ENCODE measurements at places on chromosomes 3 and 15.

- DNase-seq = peak; percentile 5
These were observed 6.1 kb upstream of the ZSCAN2 start for GRCh38 chr15:84594617-84595290.

- DNase-seq = peak; percentile 29
These were observed 27.4 kb downstream of the STOML1 start for GRCh38 chr15:73964736-73965093.

- DNase-seq = no peak
These were observed 199.5 kb downstream of the LPP start for GRCh38 chr3:188353426-188353825.

GRCh38 chr15:47542312-47542989, 174.9 kb upstream of the SEMA6D start:
- no peak for DNase-seq

GRCh38 chr15:43270676-43271306, 4.1 kb upstream of the TGM5 start:
- DNase-seq = no peak

- no peak for DNase-seq
These were observed 40.3 kb downstream of the RPL39L start for GRCh38 chr3:187098923-187099512.

DNA sequence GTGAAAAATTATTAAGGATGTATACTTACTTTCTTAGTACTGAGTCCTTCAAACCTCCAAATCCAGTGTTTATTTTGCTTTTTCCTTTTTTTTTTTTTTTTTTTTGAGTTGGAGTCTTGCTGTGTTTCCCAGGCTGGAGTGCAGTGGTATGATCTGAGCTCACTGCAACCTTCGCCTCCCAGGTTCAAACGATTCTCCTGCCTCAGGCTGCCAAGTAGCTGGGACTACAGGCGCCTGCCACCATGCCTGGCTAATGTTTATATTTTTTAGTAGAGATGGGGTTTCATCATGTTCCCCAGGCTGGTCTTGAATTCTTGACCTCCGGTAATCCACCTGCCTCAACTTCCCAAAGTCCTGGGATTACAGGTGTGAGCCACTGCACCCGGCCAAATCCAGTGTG, 67.5 kb downstream of the KAT2B start:
- no peak for DNase-seq

DNA sequence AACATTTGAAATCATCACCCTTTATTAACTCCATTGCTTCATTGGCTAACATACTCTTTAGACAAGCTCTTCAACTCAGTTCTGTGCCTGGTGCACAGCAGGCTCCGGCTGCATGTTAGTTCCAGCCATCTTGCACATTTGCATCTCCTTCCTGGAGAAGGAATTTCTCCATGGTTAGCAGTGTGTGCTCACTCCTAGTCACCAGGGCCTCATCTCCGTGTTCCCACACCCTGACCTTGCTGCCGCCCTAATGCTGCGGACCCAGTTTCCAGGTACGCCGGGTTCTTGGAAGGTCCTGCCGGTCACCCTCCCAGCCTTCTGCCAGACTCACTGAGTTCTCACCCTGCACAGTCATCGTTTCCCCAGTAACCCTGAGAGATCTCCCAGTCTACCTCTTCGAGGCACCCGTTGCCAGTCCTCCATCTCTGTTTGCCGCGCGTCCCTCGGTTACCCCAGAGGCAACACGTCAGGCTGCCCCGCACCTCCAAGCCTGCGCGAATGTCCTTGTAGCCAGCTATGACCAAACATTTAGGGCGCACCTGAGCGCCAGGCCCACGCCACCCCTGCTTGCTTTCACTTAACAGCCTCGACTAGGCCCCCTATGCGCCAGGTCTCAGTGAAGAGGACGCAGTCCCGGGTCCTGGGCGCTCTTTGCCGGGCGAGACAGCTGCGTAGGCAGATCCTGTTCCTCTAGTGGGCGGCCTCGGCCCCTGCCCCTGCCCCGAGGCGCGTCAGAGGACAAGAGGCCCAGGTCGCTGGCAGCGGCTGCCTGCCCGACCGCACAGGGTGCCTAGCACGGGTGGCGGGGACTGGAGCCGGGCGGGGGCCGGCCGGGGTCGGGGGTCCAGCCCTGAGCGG, 747 bp upstream of the ZNF592 start:
- peak; percentile 28 for DNase-seq

DNA sequence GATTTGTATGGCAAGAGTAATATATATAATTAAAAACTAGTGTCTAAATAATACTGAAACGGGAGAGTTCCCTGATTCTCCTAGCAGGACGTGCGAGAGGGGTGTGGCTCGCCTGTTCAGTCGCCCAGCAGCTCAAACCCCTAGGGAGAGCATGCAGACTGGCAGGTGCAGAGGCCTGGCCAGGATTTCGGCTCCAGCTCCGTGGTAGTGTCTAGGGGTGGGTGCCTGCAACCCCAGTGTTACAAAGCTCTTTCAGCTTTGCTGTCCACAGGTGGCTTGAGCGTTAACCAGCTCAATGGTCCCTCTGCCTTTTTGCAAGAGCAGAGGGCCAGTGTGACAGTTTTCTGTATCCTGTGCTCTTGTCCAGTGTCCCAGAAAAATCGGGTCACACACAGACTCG, 226.6 kb downstream of the ALCAM start:
- no peak for DNase-seq

DNA sequence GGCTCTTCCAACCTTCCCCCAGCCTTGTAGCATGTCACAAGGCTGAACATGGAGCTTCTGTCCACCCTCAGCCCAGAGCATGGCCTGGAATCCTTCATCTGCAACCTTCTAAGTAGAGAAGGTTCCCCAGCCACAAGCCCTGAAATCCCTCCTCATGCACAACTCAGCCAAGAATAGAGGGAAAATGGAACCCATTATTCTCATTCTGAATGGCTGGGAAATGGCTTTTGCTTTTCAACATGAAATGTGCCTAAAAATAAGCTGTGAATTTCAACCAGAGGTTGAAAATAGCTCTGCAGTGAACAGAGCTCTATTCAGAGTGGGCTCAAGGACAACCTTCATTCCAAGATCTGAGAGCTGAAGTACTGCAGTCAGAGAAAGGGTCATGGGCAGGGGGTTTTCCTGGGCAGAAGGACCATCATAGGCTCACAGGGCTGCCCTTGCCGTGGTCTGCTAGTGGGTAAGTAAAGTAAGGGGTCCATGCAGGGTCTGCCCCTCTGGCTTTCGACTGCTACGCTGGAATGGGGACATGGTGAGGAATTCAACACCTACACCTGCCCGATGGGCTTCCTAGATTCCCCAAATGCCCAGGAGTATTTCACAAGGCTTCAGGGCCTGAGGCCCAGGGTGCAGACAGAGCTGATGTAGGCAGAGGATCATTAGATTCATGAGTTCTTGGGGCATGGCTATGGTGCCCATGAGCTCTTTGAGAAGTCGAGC, 35.9 kb downstream of the POC1A start:
- DNase-seq = no peak

DNA sequence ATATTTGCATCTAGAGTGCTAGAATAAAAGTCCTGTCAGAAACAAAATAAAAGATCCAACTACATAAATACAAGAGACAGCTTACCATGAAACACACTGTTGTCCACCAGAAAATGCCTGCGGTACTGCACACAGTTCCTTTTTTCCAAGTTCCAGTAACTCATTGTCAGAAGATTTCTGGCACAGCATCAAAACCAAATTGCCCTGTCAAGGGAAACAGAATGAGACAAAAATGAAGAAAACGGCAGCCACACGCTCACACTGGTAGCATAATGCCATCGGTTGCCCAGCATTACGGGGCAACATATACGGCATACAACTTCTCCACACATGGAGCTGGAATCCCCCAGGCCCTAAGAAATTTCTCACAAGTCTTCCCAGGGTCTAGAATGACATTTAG, 40.8 kb downstream of the PLCH1 start:
- peak; percentile 11 for DNase-seq

DNA sequence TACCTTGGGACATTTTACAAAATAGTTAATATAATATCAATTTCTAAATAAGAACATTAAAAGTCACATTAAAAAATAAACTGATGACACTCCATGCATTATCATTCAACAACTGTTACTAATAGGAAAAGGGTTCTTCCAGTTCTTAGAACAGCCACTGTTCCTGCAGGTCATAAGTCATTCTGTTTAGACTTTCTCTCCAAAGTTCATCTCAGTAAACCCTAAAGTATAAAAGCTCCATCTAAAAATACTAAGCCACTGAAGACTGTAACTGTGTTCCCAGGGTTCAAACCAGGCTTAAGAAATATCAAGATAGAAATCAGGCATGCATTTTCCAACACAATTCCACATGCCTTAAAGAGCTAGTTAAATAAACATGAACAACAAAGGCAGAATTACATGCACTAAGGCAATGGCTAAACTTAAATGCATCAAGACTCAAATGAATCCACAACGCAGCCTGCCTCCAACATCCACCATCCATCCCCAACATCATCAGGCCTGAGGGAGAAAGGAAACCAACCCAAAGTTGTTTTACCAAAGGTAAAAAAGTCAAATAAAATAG, 46.2 kb downstream of the DMXL2 start:
- no peak for DNase-seq

GRCh38 chr15:28023933-28024888, 74.9 kb downstream of the OCA2 start:
- no peak for DNase-seq

- no peak for DNase-seq
These were observed 33.0 kb upstream of the DENND4A start for GRCh38 chr15:65824941-65825544.

- DNase-seq = no peak
These were observed 115.0 kb downstream of the POLQ start for GRCh38 chr3:121430664-121431215.

- DNase-seq = no peak
These were observed 103.5 kb upstream of the RPL32 start for GRCh38 chr3:12944849-12945248.

DNA sequence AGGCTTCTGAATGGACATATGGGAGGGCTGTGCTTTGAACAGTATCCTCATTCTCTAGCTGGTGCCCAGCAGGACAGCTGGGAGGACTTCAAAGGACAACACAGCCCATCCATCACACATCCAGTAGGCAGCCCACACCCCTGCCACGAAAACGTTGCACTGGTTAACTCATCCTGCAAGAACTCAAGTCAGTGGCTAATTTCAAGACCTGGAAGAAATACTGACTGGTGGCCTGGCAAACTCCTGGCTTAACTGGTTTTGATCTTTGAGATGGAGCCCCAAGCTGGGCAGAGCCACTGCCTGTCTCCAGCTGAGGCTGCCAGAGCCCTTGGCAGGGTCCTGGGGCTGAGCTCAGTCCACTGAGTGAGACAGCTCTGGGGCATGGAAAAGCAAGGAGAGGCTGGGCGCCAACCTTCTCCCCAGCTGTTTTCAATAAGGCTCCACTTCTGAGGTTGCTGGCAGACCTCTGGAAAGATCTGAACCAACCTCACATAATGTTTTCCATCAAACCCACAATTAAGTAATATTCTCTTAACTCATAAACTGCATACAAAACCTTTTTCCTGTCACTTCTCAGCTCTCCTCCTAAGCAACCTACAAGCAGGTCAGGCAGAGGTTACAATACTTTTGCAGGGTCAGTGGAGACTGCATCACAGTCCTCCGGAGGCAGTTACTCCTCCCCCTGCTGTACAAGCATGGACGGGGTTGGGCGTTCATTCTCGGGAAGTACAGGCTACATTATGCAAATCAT, 110.3 kb downstream of the MYLK start:
- no peak for DNase-seq

DNA sequence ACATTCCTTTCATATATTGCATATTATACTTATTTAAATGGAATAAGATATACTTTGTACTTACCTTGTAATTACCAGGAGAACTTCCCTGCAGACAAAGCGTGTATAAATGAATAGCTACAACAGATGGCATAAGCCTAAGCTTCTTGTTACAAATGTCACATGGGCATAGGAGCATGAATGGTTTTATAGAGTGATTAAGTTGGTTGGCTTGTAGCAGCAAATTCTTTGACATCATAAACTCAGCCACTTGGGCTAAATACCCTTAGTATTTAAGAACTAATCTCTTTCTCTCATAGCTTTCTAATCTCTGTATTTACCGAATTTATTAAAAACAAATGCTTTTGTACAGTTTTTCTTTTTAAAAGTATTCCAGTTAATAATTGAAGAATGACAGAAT, at the start of gene UBAP1L:
TSS of gene UBAP1L (minus strand) at position 115 of the 400 bp plus-strand sequence. CDS start 8,985 bp downstream, outside the sequence.
- peak; percentile 22 for DNase-seq

DNA sequence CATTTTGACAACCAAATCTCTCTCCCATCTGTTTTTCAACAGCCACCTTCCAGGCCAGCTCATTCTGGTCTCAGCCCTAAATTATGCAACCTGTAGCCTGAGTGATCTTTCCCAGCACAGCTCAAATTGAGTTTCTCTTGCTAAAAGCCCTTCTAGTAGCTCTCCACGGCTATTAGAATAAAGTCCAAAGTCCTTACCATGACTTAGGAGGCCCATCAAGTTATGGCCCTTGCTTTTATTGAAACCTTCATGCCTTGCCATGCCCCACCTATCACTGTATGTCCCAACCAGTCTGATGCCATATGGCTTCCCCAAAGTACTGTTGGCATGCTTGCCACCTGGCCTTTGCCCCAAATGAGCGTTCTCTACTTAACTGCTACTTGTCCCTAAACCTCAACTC, 303.5 kb upstream of the GADL1 start:
- no peak for DNase-seq

DNA sequence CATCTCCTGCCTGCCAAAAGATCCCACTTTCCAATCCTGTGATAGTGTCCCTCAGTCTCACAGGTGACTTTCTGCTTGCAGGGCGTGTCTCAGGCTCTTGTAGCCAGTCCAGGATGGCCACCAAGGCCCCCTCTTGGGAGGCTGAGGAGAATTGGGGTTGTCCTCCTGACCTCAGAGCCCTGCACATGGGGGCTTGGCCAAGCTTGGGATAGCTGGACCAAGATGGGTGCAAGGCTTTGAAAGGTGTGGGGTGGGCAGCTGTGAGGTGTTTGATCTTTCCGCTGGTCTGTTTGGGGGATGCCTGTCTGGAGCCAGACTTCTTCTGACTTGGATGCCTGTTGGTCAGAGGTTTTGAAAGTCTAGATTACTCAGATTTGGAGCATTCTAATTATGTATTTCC, 12.0 kb upstream of the CPNE9 start:
- DNase-seq = no peak

- no peak for DNase-seq
These were observed 37.8 kb downstream of the ZNF445 start for GRCh38 chr3:44439499-44440295.

DNA sequence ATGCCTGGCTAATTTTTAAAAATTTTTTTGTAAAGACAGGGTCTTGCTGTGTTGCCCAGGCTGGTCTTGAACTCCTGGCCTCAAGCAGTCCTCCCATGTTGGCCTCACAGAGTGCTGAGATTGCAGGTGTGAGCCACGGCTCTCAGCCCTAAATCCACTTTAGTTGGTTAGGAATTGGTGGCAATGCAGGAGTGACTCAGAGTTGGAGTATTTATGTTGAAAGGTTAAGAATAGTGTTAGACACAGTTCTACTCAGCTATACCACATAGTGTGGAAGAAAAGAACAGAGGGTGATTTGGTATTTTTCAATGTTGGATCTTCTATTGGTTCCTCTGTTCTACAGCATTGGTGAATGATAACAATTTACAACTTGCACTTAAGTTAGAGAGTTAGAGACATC, 7.6 kb downstream of the ZNF639 start:
- DNase-seq = no peak

GRCh38 chr3:108554229-108554628, 35.0 kb downstream of the CIP2A start:
- no peak for DNase-seq

All from NCI-H1105 treated with DMSO at 0.1 percent for 48 hours (cell line).